ENCODE measurements at places on chromosomes 1 and 21.

- no peak for DNase-seq
Measured at GRCh38 chr1:21663951-21664805, 5.0 kb downstream of the RAP1GAP start.

- DNase-seq = no peak
Measured at GRCh38 chr1:97693601-97694000, 227.2 kb downstream of the DPYD start.

- no peak for DNase-seq
Measured at GRCh38 chr1:51693419-51694155, 76.7 kb downstream of the OSBPL9 start.

- no peak for DNase-seq
Measured at GRCh38 chr1:171226747-171227370, 21.4 kb upstream of the FMO1 start.

- no peak for DNase-seq
Measured at GRCh38 chr1:221725735-221726672, 15.9 kb downstream of the DUSP10 start.

DNA sequence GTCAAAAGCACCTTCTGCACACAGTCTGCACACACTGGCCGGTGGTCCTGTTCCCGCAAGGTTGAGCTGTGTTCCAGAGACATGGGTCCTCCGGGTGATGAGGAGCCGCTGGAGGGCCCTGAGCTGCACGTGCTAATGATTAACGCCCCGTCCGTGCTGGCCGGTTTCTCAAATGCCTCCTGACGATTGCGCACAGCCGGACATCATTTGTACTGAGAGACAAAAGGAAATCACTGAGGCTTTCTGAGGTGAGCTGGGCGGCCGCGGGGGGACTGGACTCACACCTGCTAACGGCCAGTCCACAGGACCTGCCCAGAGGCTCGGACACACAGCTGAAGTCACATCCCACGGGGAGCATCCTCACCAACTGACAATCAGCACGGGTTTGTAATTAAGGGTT is 29.2 kb downstream of the POFUT2 start:
- no peak for DNase-seq

GRCh38 chr1:117672756-117673155 is 66.9 kb downstream of the TENT5C start:
- DNase-seq = no peak

- no peak for DNase-seq
Measured at GRCh38 chr1:43522776-43523480, 7.8 kb upstream of the PTPRF start.

DNA sequence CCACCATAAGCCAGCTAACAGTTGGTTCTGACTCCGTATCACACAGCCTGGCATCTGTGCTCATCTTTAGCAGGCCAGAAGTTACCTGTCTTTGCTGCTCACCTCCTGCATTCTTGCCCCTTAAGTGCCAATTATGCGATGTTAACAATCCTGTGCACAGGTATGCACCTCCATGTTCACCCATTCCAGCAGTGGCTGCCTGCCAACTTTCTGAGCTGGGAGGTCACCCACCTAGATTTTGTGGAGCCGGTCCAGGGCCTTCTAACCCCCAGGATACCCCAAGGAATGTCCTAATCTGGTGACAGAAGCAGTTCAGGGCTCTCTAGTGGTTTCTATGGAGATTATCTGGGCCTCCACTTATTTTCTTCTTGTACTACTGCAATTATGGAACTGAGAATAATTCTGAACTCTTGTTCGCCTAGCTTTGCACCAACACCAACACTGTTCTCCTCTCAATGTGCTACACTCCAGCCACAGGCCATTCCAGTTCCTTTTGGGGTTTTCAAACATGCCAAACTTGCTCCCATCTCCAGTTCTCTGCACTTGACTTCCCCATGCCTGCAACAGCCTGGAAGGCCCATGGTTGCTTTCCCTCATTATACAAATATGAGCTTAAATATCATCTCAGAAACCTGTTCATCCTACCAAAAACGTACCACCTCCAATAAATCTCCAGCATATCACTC is 9.0 kb downstream of the BCAR3 start:
- no peak for DNase-seq

- no peak for DNase-seq
Measured at GRCh38 chr1:57300186-57300585, 123.7 kb downstream of the DAB1 start.

- DNase-seq = no peak
Measured at GRCh38 chr21:31374395-31374794, 30.3 kb upstream of the TIAM1 start.

DNA sequence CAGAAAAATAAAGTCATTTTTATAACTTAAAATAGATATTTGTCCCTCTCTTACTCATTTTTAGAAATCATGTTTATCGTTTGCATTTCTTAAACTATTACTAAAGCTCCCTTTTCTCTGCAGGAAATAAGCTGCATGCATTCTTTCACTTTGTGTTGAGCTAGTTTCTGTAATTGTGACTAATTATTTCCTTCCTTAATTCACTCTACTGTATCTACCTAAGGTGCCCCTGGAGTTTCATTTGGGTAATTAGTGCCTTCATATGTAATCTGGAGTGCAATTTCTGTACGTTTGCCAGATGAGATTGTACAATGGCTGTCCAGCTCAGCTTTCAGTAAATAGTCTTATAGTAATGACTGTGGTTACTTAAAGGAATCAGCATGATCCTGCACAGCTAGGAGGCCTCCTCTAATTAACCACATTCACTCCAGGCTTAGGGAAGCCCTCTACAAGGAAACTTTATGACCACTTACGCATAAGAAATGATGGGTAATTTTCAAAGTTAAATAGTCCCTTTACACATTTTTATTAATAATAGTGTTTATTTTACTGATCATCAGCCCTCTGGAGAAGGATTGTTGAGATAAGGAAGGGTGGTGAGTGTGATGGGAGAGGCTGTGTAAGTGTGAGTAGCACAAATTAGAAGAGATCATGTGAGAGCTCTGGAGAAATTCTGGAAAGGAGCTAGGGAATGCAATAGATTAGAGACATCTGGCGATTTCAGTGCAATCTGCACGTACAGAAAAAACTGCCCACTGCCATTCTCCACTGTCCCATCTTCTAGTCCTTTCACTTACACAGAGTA is 86.8 kb downstream of the LRRC8C start:
- DNase-seq = no peak

DNA sequence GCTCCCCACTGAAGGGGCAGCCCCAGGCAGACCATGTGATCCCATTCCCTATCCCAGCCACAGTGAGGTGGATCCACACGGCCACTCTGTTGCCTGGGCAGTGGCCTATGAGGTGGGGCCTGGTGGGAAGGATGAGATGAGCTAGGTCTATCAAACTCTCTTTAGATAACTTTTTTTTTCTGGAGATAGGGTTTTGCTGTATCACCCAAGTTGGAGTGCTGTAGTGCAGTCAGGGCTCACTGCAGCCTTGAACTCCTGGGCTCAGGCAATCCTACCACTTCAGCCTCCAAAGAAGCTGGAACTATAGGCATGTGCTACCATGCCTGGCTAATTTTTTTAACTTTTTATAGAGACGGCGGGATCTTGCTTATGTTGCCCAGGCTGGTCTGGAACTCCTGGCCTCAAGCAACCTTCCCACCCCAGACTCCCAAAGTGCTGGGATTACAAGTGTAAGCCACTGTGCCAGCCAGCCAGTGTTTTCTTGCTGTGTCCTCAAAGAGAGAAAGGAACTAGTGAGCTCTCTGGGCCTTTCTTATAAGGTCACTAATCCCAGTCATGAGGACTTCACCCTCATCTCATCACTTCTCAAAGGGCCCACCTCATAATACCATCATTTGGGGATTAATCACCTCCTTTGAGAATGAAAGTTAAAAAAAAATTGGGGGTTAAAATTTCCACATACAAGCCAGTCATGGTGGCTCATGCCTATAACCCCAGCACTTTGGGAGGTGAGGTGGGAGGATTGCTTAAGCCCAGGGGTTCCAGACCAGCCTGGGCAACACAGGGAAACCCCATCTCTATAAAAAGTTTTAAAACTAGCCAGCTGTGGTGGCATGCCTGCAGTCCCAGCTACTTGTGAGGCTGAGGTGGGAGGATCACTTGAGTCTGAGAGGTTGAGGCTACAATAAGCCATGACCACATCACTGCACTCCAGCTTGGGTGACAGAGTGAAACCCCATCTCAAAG is 36.6 kb downstream of the H3-3A start:
- DNase-seq = no peak

- DNase-seq = no peak
Measured at GRCh38 chr21:43805275-43805800, 16.0 kb downstream of the RRP1 start.

GRCh38 chr1:226447932-226448665 is 40.2 kb upstream of the PARP1 start:
- no peak for DNase-seq

GRCh38 chr21:23853796-23854379 is 1753.4 kb downstream of the MRPL39 start:
- no peak for DNase-seq

- DNase-seq = no peak
Measured at GRCh38 chr21:29267666-29268065, 31.1 kb upstream of the BACH1 start.

DNA sequence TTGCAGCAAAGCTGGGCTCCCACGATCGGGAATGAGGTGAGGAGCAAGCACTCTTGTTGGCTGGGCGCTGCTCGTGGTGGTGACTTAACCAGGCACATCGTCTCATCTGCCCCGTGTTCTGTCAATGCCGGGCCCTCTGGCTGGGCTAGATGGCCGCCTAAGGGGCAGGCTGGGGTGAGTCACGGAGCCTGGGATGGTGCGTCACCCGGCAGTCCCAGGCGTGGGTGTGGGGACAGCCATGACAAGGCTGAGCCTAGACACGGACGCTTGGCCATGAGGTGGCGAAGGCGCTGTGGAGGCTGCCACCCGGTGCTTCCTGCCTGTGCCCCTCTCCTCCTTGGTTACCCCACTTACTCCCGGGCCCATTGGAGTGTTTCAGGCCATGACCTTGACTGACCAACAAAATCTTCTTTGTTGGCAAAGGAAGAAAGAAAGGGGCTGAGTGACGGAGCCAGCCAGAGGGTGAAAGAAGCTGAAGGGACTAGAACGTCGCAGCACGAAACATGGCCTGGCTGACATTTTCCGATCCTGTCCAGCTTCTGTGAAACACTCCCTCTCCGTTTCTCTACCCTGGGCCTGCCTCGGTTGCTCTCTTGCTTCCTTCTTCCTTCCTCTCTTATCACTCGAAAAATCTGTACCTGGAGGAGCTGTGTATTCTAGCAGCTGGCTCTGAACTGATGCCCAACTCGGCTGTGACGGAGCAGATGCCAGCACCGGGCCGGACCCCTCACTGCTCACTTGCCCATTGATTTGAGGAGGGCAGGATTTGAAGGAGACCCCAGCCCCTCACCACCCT is 596 bp downstream of the CD247 start:
- peak; percentile 73 for DNase-seq

DNA sequence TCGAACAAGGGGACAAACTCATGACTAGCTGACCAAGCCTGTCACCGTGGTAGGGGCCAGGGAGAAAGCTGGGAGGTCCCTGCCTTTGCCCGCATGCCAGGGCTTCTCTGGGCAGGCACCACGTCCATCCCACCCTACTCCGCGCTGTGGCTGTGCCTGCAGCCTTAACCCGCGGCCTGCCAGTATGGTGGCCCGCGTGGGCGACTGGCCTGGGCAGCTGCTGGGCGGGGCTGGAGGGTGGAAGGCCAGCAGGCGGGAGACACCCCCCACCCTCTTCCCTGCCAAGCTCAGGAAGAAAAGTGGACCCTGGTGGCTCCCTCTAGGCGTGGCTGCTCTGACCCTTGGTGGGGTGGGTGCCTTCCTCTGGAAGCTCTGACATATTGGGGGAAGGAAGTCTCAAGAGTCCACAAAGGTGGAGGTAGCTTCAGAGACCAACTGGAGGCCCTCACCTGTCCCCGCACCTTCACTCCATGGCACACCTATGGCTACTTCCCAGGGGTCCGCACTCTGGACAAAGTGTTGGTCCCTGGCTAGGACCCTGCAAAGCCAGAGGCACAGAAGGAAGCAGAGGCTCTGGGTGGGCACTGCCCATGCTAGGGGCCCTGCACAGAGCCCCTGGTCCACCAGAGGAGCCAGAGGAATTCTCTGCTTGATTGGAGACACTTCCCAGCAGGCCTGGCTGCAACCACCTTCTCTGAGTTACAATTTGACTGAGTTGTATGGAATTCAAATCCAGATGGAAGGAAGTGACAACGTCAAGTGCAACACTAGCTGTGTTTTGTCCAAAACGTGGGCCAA is 3.3 kb upstream of the SKI start:
- no peak for DNase-seq

GRCh38 chr21:29072873-29073221 is 601 bp downstream of the CCT8 start:
- no peak for DNase-seq

GRCh38 chr1:228743405-228743804 is 8.1 kb downstream of the RHOU start:
- no peak for DNase-seq

GRCh38 chr1:38341694-38342093 is 295.1 kb upstream of the POU3F1 start:
- DNase-seq = no peak

GRCh38 chr1:234103198-234103597 is 198.7 kb downstream of the SLC35F3 start:
- DNase-seq = no peak

DNA sequence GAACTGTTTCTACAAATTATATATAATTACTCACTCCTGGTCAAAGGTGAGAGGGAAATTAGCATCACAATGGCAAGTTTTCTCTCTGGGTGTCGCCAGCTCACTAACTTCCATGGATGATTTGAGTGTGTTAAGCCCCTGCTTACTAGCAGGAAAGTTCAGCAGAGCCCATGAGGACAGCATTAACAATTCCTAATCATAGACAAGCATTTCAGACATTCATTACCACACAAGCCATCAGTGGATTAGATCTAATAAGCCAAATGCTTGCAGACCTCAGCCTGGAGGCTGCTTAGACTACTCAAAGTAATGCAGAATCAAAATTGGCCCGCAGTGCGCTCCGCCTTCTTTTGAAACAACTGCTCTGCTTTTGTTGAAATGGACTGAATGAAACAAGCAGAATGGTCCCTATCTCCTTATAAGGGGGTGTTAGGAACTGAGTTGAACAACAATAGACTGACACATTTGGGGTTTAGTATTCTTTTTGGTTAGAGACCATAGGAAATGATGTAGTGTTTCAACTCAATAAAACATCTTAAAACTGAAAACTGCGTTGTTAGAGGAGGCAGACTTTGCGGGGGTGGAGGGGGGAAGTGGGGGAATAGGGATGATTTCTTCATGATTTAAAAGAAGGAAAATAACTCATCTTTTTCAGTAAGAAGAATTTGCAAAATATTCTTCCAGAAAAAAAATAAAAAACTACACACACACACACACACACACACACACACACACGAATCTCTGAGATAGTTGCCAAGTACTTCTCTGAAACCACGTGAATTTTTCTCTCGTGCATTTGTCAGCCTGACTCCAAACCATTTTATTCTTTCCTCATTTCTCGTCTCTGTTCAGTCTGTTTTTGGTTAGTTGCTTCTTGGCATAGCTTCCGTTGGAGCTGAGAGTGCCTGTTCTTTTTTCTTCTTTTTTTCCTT is 54.6 kb downstream of the GORAB start:
- no peak for DNase-seq

GRCh38 chr21:42348762-42349161 is 2.0 kb downstream of the TFF2 start:
- no peak for DNase-seq

DNA sequence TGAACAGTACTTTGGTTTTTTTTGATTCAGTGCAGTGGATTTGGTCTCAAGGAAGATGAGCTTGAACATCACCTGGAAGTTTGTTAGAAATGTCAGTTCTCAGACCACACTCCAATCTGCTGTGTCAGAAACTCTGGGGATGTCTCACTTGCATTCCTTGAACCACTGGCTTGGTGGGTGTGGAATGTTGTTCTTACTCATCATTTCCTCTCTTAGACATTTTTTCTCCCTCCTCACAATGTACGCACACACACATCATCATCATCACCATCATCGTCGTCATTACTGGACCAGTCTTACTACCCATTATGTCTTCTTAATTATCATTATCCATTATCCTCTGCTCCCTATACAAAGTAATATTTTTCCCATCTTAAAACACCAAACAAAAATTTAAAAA is 91.9 kb upstream of the KCNK2 start:
- DNase-seq = no peak

Data from stimulated activated CD4-positive, alpha-beta T cell treated with anti-CD3 and anti-CD28 coated beads, TNF-alpha, amount 100 ng/mL, for 1 hour (primary cell).